ENCODE measurements at places on chromosomes 5 and 9.

DNA sequence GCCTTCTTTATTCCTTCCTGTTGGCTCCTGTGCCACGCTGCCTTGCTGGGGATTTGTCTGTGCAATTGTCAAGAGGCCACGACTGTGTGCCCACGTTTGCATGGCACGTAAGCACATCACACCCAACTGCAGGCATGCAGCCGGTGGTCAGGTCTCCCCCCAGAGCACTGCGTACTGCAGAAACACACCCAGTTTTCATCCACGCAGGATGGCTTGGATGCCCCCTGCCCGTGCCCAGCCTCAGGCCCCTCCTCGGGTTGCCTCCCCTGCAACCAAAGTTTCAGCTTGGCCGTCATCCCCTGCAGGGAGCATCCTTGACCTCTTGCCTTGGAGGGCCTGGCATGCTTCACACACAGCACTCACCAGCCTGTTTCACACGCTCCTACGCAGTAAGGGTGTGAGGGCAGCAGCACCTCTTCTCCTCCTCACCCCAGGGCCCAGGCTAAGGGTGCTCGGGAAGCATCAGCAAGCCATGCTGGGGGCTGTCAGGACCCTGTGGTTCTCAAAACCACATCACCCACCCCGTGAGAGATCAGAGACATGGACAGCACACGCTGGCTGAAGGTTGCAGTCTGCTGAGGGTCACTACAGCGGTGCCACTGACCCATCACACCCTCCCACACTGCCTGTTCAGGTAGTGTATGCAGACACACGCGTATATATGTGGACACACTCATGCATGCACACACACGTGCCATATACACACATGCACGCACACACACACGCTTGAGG lies 3.1 kb downstream of the MRPL36 start:
- no peak for DNase-seq

- DNase-seq, result no peak
Measured at GRCh38 chr5:73214306-73214705, 41.3 kb downstream of the TMEM174 start.

DNA sequence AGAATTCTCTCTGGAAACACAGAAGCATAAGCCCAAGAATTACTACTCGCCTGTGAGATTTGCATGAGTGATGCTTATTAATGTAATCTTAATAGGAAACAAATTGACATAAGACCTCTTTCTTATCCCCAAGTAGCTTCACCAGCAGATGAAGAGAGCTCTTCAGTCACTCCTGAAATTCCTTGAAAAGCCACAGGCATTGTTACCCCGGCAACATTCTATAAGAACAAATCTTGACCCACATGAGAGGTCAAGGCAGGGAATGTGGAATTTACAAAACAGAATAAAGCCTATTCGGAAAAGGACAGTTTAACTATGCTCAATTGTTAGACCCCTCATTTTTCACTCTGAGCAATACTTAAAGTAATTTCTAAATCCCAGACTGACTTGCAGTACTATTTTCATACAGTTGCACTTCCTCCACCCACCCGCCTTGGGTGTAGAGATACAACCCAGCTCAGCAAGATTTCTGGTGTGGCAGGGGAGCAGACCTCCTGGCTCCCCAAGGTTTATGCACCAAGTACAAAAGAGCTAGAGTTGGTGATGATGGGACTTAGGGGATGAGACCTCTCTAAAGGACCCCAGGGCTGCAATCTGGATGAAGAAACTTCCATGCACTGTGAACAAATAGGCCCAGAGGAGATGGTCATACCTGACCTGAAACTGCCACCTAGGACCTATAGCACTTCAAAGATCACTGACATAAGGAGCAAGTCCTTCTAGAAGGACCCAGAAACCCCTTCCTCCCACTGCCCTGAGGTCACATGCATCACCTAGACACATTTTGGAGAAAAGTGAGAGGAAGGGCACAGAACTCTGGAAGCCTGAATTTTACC lies 242.1 kb downstream of the ZNF608 start:
- no peak for DNase-seq

- no peak for DNase-seq
Measured at GRCh38 chr9:121557581-121558447, 58.2 kb upstream of the GGTA1 start.

GRCh38 chr5:16616536-16617273 lies at the start of gene RETREG1:
RETREG1 (minus strand) TSS chr5:16616997; CDS start chr5:16616971, 26 bp downstream.
- DNase-seq, result peak; percentile 79

DNA sequence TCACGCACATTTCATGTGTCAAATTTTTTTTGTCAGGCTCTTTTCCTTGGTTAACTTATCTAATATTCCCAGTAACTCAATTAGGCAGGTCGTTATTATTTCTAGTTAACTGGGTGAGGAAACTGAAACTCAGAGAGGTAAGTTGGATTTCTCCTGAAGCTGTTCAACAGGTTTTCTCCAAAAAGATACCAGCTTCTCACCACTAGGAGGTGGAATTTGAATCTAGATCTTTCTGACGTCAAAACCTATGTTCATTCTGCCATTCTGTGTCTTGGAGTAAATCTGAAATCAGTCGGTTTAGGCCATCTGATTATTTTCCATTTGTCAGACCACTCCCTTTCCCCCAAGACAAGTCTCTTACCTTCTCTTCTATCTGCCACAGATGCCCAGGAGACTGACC lies 572.9 kb downstream of the ACTL7B start:
- DNase-seq, result no peak

GRCh38 chr5:43674536-43674935 lies 71.6 kb downstream of the NNT start:
- DNase-seq, result no peak

DNA sequence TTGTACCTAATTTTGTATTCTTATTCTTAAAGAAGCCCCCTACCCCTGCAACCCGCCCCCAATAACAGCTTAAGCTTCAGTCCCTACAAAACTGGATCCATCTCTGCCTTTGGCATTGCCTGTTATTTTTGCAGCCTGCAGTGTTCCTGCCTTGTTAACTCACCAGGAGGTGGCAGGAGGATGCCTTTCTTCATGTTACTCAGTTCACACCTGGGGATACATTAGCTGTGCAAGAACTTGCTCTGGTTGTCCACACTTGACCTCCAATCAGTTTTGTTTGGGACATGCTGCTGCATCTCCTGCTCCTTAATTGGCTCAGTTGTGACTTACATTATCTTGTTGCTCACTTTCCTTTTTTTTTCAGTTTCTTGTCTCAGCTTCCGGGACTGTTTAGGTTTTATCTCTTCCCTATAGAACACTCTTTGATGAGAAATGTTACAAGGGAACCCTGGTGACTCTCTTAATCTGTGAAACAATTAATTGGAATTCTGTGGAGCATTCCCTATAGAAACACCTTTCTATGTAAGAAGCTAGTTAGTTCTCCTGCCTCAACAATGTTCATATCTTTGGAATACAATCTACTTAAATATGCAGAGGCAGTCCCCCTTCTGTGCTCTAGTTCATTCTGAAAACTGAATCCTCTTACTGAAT lies 467.7 kb upstream of the ACO1 start:
- no peak for DNase-seq

GRCh38 chr5:150319484-150319790 lies 16.7 kb upstream of the ARSI start:
- DNase-seq, result no peak

GRCh38 chr9:27675354-27675753 lies 102.1 kb upstream of the C9orf72 start:
- no peak for DNase-seq

DNA sequence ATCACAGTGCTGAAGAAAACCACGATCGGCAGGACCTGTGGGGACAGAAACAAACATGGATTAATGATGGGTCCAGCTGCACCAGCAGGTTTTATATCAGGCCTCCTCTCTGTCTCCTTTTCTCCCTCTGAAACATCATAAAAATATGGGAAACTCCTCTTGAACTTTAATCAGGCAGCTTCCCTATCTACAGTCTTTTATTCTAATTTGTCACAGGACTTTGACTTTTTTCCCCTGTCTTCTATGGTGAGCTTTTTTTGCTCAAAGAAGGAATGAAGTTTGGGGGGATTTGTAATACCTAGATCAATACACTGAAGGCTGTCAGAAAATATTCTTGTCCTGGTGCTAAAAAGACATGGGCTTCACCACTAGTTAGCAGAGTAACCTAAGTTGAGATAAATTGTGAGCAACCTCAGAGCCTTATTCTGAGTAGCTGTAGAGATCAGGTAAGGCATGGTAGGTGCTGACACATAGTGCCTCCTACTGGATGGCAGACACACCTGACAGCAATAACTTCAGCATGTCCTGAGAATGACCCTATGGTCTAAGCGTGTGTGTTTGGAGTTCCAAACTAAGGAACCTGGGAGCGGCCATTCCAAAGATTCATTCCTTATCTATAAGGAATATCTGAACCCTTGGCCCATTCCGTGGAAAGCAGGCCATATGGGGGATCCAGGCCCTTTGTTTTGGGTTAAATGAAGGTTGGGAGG lies 46.2 kb downstream of the SLC28A3 start:
- DNase-seq, result no peak

GRCh38 chr5:55258339-55258738 lies 24.9 kb upstream of the CCNO start:
- no peak for DNase-seq

GRCh38 chr5:32057187-32058096 lies 116.7 kb downstream of the GOLPH3 start:
- no peak for DNase-seq

GRCh38 chr9:114945616-114946412 lies 15.4 kb upstream of the TNFSF8 start:
- no peak for DNase-seq

DNA sequence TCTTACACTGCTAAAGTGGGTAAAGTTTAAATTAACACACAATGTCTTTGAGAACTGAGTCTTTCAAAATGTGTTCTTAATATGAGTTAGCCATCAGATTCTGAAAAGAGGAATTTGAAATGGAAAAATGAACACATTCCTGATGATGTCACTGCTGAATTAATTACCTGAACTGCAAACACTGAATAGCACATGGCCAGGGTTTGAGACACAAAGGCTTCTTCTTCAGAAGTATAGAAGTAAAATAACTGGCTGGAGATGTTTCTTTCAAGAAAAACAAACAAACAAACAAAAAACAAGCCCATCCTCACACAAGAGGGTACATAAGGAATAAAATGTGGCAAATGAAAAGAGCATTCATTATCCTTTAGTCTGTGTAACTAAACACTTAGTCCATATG lies 7.1 kb downstream of the GLIS3 start:
- no peak for DNase-seq

DNA sequence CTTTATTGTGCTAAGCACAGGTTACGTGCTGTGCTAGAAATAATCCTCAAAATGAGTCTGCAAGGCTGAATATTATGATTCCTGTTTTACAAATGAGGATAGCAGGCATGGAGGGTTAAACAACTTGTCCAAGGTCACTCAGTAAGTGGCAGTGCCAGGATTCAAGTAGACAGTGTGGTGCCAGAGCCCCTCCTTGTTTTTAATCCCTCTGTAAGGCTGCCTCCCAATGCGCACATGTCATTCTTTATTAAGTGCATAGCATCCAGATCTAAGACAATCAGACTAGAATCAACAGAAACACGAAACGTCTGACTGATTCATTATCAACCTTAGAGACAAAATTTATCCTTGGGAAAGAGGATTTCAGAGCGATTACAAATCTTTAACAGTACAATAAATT lies 199.6 kb downstream of the SMARCA2 start:
- no peak for DNase-seq

DNA sequence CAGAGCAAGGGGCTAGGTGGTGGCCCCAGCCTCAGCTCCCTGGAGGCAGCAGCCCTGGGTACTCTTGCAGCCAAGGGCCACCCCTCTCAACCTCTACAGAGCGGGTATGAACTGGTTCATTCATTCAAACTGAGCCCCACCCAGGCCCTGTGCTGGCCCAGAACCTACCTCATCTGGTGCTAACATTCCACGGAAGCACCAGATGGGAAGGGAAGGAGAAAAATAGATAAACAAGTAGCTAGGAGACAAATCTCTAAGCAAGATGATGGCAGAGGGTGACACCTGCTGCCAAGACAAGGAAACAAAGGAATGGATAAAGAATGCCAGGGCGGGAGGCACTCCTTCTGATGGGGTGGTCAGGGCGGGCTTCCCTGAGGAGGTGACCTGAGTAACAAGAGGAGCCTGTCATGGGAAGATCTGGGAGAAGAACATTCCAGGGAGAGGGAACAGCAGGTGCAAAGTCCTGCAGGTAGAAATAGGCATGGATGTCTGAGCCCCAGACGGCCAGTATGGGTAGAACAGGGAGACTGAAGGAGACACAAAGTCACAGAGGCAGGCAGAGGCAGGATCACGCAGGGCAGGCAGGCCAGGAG lies 6.1 kb downstream of the ST6GALNAC4 start:
- DNase-seq, result no peak

DNA sequence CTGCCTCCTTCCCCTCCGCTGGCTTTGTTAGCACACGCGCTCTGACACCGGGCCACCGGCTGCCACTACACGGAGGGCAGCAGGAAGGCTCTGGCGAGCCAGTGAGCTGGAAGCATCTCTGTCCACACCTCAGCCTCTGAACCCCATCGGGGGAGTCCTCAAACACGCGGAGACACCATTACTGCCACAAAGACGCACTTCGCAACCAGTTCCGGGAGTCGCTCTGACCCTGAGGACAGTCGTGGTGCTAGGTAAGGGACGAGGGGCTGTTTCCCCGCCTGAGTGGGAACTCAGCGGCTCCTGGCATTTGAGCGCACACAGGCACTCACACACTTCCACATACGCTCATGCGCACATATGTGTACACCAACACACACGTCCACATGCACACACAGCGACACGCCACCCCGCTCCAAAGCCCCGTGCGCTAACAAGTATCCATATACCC lies 160.0 kb downstream of the C9orf152 start:
- peak; percentile 11 for DNase-seq

DNA sequence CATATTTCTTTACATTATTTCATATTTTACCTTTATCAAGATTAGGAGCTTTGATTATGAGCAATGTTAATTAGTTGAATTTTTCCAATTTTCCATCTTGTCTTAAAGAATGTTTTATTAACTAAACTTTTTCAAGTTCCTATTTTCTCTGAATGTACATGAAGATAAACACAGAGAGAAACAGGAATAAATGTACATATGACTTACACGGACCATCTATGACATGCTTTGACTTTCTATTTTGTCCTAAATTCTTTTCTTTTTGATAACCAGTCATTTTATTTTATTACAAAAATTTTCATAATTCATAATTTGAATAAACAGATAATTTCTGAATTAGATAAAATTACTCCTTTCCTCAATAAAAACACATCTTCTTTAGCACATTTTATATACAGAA lies 1038.8 kb upstream of the ARRDC3 start:
- DNase-seq, result no peak

DNA sequence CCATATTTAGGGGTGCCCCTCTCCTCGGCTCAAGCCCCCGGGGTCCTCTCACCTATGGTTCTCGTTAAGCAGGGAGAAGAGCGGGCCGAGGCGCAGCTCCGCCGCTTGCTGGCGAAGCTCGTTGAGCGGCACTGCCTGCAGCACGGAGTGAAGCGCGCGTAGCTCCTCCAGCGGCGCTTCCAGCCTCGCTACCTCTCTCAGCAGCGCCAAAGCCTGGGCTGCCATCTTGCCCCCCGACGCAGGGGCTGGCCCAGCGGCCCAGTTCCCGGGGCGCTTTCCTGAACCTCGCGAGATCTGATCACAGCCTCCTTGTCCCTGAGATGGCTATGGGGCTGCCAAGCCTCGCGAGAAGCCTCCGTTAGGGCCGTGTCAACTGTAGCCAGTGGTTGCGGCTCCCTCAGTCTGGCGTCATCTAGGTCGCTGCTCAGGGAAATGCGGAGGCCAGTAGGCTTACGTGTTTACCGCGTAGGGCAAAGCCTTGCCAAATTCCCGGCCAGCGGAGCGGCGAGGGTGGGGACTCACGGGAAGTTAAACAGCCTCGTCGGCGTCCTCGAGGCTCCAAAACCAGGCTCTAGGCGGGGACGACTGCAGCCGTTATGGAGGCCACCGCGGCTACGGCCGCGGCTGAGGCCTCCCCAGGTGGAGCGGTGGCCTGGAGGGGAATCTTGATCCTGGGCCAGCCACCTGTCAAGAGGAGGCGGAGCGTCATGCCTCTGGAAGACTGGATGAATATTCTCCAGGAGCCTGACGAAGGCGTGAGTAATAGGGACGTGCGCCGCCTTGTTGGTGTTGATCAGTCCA lies at the start of gene PSMD5:
TSS of gene PSMD5 (minus strand) at position 238 of the 801 bp plus-strand sequence. CDS start at position 225, 13 bp downstream.
- peak; percentile 98 for DNase-seq
